ENCODE measurements at places on chromosomes 7 and 10.

DNA sequence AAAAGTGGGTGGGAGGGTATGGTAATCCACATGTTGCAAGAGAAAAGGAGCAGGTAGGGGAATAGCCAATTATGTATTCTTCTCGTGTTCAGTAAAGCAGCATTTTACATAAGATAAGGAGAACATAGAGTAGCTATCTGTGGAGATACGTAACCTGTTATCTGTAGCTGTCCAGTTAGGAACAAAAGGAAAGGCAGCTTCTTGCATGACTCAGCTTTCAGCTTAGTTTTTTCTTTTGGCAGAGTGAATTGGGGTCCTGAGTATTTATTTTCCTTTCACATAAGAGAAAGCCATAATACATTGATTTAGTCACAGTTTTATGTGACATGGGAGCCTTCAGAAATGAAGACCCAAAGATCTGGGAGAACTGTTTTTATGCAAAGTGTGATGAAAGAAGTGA lies 116.7 kb upstream of the IMMP2L start:
- no peak for DNase-seq

GRCh38 chr7:21911341-21911875 lies 34.3 kb downstream of the CDCA7L start:
- DNase-seq, result peak; percentile 90

GRCh38 chr10:124473070-124473469 lies 11.4 kb downstream of the LHPP start:
- DNase-seq, result no peak

GRCh38 chr10:95664543-95664942 lies 8.0 kb upstream of the ALDH18A1 start:
- DNase-seq, result no peak

GRCh38 chr7:109449760-109450159 lies 880.1 kb downstream of the DNAJB9 start:
- DNase-seq, result no peak

GRCh38 chr10:71331736-71332135 lies 12.7 kb downstream of the SLC29A3 start:
- no peak for DNase-seq

DNA sequence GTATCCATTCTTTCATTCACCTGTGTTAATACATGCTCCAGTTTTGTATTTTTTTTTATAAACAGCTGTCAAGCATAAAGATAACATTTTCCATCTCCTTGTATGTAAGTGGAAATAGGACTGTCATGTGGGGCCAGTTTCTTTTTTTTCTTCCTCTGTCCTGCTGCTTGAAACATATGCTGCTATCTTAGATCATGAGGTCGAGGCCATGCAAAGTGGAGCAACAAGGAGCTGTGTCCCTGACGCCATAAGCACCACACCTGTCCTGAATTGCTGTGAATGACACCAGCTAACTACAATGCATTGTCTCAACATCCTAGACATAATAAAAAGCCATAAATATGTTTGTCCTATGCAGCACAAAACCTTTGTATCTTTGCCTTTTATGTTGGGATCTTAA lies 37.7 kb upstream of the SLC26A4 start:
- no peak for DNase-seq

- DNase-seq, result no peak
Observed at GRCh38 chr7:26937939-26938623, 73.7 kb upstream of the SKAP2 start.

- DNase-seq, result peak; percentile 4
Observed at GRCh38 chr7:82167558-82168314, 275.8 kb downstream of the CACNA2D1 start.

DNA sequence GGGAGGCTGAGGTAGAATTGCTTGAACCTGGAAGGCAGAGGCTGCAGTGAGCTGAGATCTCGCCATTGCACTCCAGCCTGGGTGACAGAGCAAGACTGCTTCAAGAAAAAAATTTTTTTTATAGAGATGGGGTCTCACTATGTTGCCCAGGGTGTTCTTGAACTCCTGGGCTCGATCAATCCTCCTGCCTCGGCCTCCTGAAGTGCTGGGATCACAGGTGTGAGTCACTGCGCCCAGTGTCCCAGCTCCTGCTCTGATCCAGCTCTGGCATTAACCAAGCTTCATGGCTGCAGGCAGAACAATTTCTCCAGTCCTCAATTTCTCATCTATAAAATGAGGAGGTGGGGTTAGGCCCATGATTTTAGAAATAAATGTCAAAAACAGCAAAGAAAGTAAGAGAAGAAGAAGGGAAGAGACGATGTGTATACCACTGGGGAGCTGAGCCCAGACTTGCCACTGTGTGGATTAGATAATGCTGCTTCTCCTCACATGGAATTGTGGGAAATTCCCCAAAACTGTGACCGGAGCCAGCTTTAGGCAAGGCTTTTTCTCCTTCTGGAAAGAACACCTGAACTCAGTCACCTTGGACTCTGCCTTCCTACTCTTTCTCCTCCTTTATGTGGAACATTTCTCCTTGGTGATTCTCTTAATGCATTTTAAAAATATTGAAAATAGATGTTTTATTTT lies 25.5 kb downstream of the IL15RA start:
- no peak for DNase-seq

DNA sequence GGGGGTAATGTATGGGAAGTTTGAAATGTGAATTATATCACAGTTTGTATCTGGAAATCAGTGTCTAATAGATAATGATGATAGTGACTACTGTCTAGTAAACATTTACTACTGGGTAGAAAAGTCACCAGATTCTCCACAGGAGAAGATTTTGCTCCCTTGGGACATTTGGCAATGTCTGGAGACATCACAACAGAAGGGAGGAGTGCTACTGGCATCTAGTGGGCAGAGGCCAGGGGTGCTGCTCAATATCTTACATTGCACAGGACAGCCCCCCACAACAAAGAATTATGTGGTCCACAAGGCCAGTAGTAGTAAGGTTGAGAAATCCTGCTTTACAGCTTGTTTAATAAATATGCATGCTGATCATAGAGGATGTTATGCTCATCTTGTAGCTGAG lies 92.3 kb upstream of the PRPS1L1 start:
- peak; percentile 8 for DNase-seq

- DNase-seq, result no peak
Observed at GRCh38 chr10:71112138-71112785, 100.1 kb upstream of the UNC5B start.

GRCh38 chr7:23590529-23590928 lies 6.7 kb upstream of the CCDC126 start:
- no peak for DNase-seq

- DNase-seq, result peak; percentile 65
Observed at GRCh38 chr10:22086730-22087401, 83.3 kb upstream of the DNAJC1 start.

GRCh38 chr10:97903128-97904017 lies 53.7 kb downstream of the GOLGA7B start:
- DNase-seq, result no peak
